ENCODE measurements at places on chromosomes 1 and 21.
A peak's percentile ranks its signal among the peaks of the same experiment; 100 is the strongest.

DNA sequence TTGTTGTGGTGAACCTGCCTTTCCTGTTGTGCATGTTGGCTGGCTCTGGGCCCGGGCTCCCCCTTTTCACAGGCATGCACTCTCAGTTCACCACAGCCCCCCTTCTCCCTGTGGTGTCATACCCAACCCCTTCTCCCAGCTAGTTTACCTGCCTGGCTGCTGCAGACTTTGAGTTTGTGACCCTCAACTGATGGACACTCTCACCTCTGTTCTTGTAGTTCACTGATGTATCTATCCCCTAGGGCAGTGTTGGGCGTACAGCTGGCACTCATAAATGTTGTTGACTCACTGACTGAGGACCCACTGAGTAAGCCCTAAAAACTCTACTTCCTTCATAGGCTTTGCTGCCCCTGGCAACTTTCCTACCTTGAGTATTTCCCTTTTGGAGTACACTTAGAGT is 54.9 kb downstream of the WDR64 start:
- no peak for DNase-seq

DNA sequence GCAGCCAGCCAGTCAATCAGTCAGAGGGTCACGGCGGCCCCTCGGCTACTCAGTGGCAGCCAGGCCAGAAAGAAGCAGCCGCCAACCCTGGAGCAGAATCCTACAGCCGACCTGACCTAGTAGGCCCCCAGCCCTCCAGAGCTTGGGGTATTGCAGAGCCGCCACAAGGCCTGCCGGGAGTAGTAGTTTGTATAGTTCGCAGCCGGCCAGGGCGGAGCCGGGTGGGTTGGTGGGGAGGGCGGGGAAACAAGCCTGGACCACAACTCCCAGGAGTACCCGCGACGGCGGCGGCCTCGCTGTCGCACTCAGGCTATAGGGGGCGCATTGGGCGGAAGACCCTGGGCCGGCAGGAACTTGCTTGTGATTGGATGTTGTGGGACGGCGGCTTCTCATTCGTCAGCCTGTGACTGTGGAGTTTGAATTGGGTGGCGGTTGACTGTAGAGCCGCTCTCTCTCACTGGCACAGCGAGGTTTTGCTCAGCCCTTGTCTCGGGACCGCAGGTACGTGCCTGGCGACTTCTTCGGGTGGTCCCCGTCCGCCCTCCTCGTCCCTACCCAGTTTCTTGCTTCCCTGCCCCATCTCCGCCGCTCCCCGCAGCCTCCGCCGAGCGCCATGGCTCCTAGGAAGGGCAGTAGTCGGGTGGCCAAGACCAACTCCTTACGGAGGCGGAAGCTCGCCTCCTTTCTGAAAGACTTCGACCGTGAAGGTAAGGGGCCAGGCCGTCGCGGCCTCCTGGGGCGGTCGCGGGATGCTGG is at the start of gene CDCA8:
TSS of gene CDCA8 (plus strand) at position 439 of the 756 bp plus-strand sequence. CDS start at position 614, 175 bp downstream.
- peak; percentile 96 for DNase-seq

DNA sequence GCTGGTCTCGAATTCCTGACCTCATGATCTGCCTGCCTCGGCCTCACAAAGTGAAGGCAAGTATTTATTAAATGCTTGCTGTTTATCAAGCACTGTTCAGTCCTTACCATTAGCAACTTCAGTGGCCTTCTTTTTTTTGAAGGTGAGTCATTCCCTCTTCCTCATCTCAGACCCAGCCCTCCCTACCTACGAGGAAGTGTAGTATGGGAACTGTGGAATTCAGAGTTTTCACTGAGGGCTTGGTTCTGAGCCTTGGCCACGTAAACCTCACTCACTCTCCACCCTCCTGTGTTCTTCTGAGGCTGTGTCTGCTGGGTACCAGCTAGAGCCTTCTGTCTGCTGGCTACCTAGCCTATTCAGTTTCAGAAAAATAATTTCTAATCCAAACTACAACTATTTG is 218.3 kb upstream of the SGIP1 start:
- no peak for DNase-seq

GRCh38 chr1:82549841-82550240 is 749.1 kb downstream of the ADGRL2 start:
- DNase-seq = no peak
